ENCODE measurements at places on chromosomes 3 and 15.
A peak's percentile ranks its signal among the peaks of the same experiment; 100 is the strongest.

DNA sequence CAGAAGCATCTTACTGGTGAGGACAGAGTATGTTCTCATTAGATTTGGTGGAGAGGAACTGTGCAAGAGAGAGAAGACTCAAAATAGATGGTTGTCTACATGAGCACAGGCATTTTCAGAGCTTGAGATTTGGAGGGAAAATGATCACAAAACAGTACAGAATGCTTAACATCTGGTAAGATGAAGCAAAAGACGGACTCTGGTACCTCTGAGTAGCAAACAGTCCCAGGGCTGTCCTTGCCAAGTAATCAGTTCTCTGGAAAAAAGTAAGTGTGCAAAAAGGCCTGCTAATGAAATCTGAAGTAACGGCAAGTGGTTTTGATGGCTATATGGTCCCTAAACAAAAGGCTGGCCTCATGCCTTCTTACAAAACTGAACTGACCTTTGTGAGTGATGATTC lies 414.2 kb downstream of the CNTN4 start:
- no peak for DNase-seq

DNA sequence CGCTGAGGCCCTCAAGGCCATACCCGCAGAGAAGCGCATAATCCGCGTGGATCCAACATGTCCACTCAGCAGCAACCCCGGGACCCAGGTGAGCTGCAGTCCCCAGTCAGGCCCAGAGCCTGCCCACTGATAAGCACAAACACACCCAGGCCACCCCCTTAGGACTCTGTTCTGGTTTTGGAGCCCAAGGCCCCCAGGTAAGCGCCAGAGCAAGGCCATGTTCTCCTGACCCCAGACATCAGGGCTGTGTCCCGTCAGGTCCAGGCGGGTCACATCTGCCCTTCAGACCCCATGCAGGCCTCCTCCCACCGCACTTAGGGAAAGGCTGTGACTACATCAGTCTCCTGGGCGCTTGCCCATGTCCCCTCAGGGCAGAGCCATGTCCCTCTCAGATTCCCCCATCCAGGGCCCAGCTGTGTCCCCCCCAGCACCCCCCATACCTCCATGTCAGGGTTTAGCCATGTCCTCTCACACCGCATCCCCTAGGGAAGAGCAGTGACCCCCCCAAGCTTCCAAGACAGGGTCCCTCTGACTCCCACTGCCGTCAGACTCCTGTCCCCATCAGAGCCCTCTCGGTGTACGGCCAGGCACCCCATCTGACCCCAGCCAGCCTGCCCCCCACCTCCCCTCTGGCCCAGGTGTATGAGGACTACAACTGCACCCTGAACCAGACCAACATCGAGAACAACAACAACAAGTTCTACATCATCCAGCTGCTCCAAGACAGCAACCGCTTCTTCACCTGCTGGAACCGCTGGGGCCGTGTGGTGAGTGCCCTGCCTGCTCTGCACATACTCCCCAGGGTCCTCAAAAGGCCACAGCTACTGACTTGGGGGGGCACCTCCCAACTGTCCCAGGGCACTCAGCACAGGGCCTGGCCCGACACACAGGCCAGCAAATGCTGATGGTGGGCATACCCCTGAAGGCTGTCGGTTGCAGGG lies 1.6 kb downstream of the PARP3 start:
- no peak for DNase-seq

DNA sequence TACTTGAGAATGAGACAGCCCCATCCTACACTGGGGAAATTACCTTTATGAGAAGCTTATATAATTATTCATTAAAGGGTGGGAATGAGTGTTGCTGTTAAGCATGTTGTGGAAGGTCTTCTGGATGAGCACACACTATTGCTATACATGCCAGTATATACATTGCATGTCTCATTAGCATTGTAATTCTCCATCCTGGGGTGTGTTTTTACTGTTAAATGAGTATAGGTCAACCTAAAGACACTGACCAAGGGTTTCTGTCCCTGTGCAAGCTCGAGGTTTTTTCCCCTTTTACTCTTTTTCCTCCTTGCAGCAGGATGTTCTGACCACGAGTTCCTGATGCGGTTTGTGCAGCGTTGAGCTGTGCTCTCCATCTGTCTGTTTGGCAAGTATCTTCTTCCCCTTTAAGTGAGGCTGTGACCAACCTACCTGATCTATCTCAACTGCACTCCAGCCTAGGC lies 7.2 kb upstream of the IVD start:
- peak; percentile 42 for DNase-seq

DNA sequence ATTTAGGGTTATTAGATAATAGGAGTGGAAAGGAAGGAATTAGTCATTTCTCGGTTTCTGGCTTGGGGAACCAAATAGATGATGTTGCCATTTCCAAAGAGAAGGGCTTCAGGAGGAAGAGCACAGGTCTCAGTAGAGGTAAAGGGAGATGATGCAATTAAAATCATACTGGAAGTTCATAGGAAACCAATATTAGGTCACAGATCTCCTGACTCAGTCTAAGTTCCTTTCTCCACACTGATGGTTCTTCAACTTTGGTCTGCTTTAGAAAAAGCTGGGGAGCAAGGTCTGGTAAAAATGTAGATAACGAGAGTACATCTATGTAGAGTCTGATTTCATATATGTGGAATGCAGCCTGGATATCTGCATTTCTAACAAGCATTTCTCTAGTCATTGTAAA lies 130.9 kb downstream of the POLQ start:
- no peak for DNase-seq

DNA sequence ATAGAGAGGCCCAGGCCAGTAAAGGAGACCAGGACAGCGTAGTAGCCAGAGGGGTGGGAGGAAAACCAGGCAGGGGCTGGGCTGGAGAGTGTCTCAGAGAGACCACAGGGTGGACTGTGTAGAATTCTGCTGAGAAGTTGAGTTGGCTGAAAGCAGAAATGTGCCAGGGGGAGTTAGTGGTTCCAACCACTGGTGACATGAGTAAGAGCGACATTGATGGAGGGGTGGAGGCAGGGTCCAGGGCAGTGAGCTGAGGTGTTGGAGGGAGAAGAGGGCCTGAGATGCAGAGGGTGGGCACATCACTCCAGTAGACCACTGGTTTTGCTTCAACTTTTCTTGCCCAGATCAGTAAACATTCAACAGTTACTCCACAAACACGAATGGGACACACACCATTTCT lies 106.5 kb downstream of the ASB7 start:
- no peak for DNase-seq

DNA sequence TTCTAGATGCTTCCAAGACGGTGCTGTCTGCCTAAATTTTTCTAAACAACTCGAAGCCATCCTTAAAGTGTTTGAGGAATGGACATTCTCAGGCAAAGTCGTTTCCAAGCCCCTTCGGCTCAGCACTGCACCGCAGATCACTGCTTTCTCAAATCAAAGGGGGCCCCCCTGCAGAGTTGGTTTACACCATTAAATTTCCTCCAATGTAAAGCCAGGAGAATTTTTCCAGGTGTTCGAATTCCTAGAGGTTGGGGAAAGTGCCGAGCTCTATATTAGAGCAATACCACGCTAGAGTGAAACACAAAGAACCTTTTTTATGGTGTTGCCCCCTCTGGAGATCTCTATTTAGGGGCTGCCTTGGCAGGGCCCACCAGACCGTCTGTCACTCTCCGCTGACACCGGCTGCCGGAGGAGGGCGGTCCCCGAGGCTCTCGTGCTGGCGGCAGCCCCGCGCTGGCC lies 277.9 kb upstream of the NR2F2 start:
- no peak for DNase-seq

GRCh38 chr3:172289583-172289982 lies 158.7 kb downstream of the GHSR start:
- no peak for DNase-seq
